Stimulated activated CD8-positive, alpha-beta memory T cell treated with anti-CD3 and anti-CD28 coated beads, Interleukin-15, amount 100 ng/mL, for 24 hours (primary cell): ENCODE measurements at places on chromosomes 2 and 18.

DNA sequence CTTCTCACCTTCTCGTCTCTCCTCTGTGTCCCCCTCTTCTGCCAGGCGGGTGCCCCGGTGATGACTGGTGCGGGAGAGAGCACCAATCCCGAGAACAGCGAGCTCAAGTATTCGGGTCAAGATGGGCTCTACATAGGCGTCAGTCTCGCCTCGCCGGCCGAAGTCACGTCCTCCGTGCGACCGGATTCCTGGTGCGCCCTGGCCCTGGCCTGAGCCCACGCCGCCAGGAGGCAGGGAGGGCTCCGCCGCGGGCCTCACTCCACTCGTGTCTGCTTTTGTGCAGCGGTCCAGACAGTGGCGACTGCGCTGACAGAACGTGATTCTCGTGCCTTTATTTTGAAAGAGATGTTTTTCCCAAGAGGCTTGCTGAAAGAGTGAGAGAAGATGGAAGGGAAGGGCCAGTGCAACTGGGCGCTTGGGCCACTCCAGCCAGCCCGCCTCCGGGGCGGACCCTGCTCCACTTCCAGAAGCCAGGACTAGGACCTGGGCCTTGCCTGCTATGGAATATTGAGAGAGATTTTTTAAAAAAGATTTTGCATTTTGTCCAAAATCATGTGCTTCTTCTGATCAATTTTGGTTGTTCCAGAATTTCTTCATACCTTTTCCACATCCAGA is 31.3 kb downstream of the GATA6 start:
- DNase-seq = no peak

DNA sequence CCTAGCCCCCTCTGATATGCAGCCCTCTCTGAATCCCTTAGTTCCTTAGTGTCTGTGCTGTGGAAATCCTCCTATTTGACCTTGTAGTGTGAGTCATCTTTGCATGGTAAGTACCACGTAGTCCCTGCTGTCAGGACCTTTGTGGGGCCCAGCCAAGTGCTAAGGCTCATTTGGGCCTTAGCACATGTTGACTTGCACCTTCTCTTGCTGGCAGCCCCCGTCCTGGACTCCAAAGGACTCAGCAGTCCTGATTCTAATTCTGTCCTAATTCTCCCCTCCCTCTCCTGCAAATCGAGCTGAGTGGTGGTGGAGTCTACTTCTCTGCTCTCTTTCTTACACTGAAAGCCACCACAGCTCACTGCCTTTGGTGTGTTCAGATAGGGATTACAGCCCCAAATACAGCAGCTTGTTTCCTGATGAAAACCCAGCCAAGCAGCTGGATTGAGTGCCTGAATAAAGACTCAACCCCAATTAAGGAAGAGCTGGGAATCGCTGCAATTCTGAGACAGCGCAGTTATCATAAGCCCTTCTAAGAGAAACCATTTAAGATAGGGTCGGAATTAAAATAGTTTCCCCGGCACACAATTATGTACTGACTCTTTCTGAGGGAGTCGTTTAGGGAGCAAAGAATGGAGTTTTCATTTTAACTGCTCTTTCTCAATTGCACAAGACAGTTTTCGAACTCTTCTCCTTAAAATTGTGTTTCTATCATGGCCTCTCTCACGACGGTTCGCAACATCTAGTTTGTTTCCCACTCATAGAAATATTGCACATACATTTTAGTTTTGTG is 215.6 kb upstream of the TNP1 start:
- DNase-seq = no peak

- no peak for DNase-seq
Measured at GRCh38 chr2:172399765-172400164, 27.6 kb upstream of the ITGA6 start.

DNA sequence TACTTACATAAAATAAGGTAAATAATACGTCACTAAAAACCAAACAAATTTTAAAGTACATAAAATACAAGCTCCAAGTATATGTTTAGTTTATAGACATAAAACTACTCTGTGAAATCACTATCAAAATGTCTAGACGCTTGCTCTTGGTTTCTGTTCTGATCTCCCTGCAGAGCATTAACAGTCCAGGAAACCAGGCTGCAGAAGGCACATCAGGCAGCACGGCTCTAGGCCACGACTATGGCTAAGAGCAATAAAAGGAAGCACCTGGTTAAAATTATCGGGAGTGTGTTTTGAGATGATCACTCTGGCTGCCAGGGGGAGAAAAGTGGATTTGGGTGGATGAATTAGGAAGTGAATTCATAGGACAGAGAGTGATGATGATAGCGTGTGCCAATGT is 196.0 kb upstream of the SPHKAP start:
- no peak for DNase-seq

DNA sequence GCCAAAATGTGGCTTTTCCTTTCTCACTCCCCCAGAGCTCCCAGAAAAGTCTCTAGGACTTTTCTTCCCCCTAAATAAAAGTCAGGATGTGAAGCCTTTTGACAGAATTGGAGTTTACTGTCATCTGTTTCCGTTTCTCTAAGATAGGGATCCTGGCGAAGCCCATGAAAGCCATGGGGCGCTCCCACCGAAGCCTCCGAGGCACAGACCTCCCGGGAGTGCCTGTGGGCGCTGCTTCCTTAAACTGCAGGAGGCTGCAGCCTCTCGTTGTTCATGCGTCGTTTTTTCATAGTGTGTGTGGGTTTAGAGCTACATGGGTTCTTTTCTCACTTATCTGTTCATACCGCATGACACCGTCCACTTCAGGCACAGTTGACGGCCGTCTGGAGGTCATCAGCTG is 56.8 kb downstream of the ASAP2 start:
- no peak for DNase-seq
